ENCODE measurements at places on chromosomes 13 and 19. TPM values are rescaled to one million over a fixed set of nuclear protein-coding genes. Genes with fewer than 3 reads are reported as not detected.

Gene ZNF578
- not detected for total RNA-seq

DNA sequence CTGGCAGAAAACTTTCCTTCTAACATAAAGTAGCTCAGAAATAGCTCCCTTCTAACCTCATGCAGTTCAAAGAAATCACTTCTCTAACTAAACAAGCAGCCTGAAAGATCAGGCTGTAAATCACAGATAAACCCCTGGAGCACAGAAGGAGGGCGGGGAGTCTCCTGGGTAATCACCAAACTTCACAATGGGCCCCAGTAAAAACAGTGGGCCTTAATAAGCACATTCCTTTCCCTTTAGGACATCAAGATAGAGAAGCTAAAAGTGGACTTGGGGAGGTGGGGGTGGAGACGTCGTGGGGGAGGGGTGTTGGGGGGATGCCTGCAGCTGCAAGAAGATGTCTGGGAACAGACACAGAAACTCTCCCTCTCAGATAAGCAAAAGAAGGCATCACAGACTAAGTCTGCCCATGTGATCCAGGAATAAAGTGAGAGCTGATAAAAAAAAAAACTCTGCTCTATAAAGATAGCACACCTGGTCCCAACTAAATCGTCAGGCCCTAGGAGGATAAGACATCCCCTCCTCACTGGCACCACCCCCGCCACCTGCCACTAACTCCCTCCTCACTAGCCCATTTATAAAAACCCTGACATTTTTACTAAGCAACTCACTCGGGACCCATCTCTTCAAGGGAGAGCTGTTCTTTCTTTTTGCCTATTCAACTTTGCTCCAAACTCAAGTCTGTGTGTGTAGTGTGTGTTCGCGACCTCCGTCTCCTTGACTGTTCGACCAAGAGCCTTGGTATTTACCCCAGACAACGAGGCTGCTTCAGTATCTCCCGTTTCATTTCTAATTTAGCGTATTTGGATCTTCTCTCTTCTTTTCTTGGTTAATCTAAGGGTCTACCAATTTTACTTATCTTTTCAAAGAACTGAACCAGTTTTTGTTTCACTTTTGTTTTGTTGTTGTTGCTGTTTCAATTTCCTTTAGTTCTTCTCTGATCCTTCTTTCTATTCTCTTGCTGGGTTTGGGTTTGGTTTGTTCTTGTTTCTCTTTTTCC is 31.7 kb downstream of the DNAJC15 start:
- H3K27ac ChIP-seq: peak overlapping the region; percentile 83
- H3K27me3 ChIP-seq: no peaks in the 10 kb centered on the region
- H3K4me3 ChIP-seq: peak overlapping the region; percentile 54
- H3K4me1 ChIP-seq: peaks cover 44% of the 10 kb centered on the region

DNA sequence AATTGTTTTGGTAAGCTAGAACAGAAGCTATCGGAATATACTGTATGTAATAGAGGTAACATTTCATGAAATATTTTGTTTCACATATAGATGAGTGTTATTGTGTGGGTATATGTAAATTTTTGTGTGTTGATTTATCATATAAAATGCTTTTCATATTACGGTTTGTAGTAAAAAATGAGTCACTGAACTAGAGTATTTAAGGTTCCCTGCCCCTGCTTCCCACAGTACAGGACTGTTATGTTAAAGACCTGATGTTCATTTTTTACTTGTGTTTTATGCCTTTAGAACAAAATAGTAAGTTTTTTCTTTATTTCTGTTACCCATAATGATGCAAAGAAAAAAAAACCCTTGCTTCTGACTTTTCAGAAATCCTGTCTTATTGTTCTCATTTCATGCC is 243.4 kb downstream of the ENOX1 start:
- no peak overlapping the region for H3K27ac ChIP-seq
- H3K4me1 ChIP-seq: peaks cover 33% of the 10 kb centered on the region
- H3K4me3 ChIP-seq: no peak overlapping the region
- H3K36me3 ChIP-seq: no peaks in the 10 kb centered on the region

GRCh38 chr13:30338331-30338851 is 31.0 kb upstream of the KATNAL1 start:
- no peaks in the 10 kb centered on the region for H3K36me3 ChIP-seq
- no peak for DNase-seq
- peaks cover 7% of the 10 kb centered on the region for H3K4me1 ChIP-seq
- H3K27me3 ChIP-seq: no peaks in the 10 kb centered on the region
- no peak overlapping the region for H3K27ac ChIP-seq
- no peak overlapping the region for H3K4me3 ChIP-seq

GRCh38 chr13:23506071-23506806 is 64.0 kb upstream of the TNFRSF19 start:
- H3K36me3 ChIP-seq: no peaks in the 10 kb centered on the region
- DNase-seq: no peak
- no peak overlapping the region for H3K27ac ChIP-seq
- peaks cover 11% of the 10 kb centered on the region for H3K4me1 ChIP-seq
- H3K4me3 ChIP-seq: no peak overlapping the region

Gene ZNF266
- 22.9 TPM for total RNA-seq

Gene GIPC3
- total RNA-seq: 2.4 TPM

DNA sequence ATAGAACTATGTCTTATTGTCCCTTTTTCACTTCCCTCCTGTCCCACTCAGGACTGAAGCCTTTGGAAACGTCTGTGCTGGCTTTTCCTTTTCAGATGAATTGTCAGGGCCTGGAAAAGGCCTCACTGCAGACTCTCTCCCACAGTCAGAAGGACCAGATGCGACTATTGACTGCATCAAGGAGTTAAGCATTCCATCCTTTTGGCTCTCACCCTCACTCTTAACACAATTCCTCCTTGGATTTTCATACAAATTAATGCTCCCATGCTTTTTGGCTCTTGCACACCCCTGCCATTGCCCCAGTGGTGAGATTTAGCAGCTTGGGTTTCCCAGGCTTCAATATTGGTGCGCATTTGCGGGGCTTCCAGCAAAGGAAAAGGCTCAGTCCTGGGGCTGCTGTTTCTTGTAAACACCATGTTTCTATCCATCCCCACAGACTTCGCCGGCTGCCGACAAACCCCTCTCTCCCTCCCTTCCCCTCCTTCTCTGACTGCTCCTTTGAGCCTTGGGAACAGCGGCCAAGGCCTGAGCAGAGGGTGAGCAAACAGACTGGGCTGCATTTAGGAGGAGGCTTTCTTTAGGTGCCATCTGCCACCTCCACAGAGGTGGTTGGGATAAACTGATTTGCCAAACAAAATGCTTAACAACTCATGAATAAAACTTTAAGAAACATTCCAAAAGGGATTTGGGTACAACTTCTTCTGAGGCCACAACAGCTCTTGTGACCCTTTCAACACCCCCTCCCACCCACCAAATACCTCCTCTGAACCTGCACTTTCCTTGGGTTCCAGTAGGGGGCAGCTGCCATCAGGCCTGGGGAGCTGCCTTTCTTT is 48.6 kb upstream of the PCDH8 start:
- H3K27ac ChIP-seq: no peak overlapping the region
- no peaks in the 10 kb centered on the region for H3K36me3 ChIP-seq
- H3K4me1 ChIP-seq: no peaks in the 10 kb centered on the region
- no peak for DNase-seq
- no peak overlapping the region for H3K4me3 ChIP-seq

- H3K27me3 ChIP-seq: no peaks in the 10 kb centered on the region
- peaks cover 22% of the 10 kb centered on the region for H3K4me1 ChIP-seq
- H3K27ac ChIP-seq: peak within 1 kb of the TSS; percentile 92
- H3K36me3 ChIP-seq: no peaks in the 10 kb centered on the region
Measured at GRCh38 chr13:27171244-27171826, at the start of gene USP12. Gene USP12, minus strand, starts transcription at chr13:27171811. Its CDS starts 172 bp downstream, at chr13:27171639.

DNA sequence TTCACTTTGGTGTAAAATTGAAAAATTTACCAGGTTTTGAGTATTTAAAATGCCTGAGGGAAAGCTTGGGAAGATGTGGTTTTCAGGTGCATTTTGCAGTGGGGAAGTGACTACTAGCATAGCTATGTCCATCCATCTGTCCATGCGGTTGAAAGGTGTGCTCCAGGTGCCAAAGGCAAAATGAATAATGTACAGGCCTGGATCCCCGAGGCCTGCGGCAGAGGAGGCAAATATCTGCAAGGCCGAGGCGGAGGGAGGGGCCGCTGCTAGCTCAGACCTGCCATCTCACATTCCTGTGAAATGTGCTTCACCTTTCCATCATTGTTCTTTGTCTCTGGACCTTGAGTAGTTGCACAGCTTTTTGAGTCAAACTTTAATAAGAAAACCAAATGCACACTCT is 65.5 kb downstream of the ERCC5 start:
- H3K4me1 ChIP-seq: peaks cover 6% of the 10 kb centered on the region
- H3K27me3 ChIP-seq: no peaks in the 10 kb centered on the region
- no peak for DNase-seq
- H3K27ac ChIP-seq: no peak overlapping the region
- H3K4me3 ChIP-seq: no peak overlapping the region

DNA sequence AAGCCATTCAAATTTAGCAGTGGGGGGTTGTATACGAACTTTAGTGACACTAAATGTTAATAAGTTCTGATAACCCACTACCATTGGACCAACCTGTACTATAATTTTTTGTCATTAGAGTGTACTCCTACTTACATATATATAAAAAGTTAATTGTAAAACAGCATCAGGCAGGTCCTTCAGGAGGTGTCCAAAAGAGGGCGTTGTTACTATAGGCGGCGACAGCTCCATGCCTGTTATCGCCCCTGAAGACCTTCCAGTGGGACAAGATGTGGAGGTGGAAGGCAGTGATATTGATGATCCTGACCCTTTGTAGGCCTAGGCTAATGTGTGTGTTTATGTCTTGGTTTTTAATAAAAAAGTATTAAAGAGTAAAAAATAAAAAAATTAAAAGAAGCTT is 27.5 kb downstream of the SPRYD7 start:
- H3K4me1 ChIP-seq: no peaks in the 10 kb centered on the region
- H3K27ac ChIP-seq: no peak overlapping the region
- no peaks in the 10 kb centered on the region for H3K27me3 ChIP-seq
- no peaks in the 10 kb centered on the region for H3K36me3 ChIP-seq
- H3K4me3 ChIP-seq: no peak overlapping the region
- no peak for DNase-seq

DNA sequence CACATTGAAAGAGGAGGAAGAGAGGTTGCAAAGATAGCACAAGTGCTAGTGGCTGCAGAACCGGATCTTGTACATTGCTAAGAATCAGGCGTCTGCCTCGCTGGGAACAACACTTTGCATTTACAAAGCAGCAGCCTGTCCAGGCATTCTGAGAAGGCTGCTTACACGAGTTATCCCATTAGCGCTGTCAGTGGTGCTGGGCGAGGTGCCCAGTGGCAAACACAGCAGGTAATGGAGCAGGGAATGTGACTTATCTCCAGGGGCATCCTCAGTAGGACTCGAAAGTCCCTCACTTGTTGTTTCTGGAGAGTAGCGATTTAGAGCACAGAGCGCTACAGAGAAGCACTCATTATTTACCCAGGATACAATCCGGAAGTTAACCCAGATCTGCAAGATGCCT is 209.6 kb downstream of the OLFM4 start:
- H3K4me3 ChIP-seq: no peak overlapping the region
- no peaks in the 10 kb centered on the region for H3K27me3 ChIP-seq
- H3K36me3 ChIP-seq: no peaks in the 10 kb centered on the region
- no peak overlapping the region for H3K27ac ChIP-seq
- H3K4me1 ChIP-seq: no peaks in the 10 kb centered on the region
- DNase-seq: no peak

DNA sequence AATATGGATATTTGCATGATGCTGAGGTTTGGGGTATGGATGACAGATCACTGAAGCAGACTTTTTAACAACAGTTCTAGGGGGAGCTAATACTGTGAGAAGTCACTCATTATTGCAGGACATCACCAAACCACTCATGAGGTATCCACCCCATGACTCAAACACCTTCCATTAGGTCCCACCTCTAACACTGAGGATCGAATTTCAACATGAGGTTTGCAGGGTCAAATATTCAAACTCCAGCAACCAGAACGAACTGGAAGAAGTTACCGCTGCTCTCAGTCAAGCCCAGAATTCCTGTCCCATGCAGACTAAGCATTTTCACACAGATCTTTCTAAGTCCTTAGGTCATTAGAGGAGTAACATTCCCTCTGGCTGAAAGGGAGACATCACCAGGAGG is 758.9 kb downstream of the UQCRFS1 start:
- no peaks in the 10 kb centered on the region for H3K27me3 ChIP-seq
- no peak overlapping the region for H3K27ac ChIP-seq
- H3K4me1 ChIP-seq: no peaks in the 10 kb centered on the region
- H3K4me3 ChIP-seq: no peak overlapping the region
- no peaks in the 10 kb centered on the region for H3K36me3 ChIP-seq

DNA sequence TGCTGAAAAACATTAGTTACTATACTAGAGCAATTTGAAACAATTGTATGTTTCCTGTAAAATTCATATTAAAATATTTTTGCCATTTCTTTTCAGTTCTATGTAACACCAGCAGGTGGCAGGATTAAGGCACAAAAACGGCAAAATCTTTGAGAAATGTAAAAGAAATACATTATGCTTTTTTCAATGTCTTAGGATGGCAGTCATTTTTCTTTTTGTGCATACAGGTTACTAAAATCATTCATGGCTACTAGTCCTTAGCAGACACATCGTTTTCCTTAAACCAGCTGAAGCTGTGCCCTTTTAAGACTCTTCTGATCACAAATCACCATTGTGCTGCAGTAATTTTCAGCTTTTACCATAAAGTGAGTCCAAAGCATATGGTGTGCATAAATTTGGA is 800.7 kb upstream of the SLITRK5 start:
- no peaks in the 10 kb centered on the region for H3K27me3 ChIP-seq
- no peak overlapping the region for H3K4me3 ChIP-seq
- H3K27ac ChIP-seq: no peak overlapping the region
- DNase-seq: no peak
- no peaks in the 10 kb centered on the region for H3K4me1 ChIP-seq

- H3K36me3 ChIP-seq: no peaks in the 10 kb centered on the region
Measured at GRCh38 chr13:100063906-100064305, 25.0 kb upstream of the PCCA start.

Data from tibial nerve (tissue), 4 donors.